ENCODE measurements at places on chromosomes 2 and 18. TPM values are rescaled to one million over a fixed set of nuclear protein-coding genes. Genes with fewer than 3 reads are reported as not detected.
A peak's percentile ranks its signal among the peaks of the same experiment; 100 is the strongest.

DNA sequence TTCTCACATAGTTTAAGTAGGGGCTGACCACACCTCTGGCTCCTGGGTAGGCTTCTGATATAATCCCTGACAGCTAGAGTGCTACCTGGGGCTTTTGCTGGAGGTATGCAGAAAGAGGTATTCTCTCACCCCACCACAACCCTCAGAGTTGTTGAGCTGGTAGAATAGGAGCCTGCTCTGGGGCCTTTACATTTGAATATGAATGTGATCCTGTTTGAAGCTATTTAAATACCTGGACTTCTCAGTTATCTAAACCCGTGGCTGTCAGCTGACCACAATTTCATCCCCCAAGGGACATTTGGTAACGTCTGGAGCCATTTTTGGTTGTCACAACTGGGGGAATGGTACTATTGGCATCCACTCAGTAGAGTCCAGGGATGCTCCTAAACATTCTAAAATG is 669.1 kb downstream of the SATB2 start:
- H3K27me3 ChIP-seq: no peaks in the 10 kb centered on the region
- DNase-seq: no peak
- H3K4me1 ChIP-seq: no peaks in the 10 kb centered on the region
- no peak overlapping the region for H3K4me3 ChIP-seq
- no peak overlapping the region for H3K27ac ChIP-seq

DNA sequence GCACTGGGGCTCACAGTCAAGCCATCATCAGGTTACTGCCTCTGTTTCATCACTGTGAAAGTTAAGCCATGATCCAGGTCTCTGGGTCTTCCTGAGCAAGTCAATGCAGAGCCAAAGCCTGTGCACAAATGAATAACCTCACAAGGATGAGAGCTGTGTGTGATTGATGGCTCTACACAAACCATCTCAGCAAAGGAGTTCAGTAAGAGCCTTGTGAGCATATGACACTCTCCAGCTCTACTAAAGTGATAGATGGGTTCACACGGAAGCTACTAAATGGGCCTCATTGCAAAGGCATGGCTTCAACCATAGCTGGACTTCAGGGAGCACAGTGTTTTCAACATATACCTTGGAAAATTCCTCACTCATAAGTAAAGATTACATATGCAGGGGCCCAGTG is 101.5 kb downstream of the AFF3 start:
- H3K36me3 ChIP-seq: no peaks in the 10 kb centered on the region
- no peak overlapping the region for H3K4me3 ChIP-seq
- no peak for DNase-seq

DNA sequence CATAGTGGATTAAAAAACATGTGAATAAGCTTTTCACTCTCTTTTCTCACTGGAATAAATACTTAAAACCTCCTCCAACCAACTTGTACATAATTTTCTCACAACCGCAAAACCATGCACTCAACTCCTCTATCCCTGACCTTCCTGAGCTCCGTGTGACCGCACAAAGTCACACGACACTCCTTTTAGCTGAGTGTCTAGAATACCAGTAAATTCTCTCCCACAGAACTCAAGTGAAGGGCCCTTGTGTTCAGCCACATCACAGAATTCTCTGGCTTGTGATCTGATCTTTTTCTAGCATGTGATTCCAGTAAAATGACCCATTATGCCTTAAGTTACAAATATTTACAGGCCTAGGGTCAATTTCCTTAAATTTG is 91.2 kb upstream of the ARL4C start:
- no peak overlapping the region for H3K27ac ChIP-seq
- H3K4me1 ChIP-seq: no peaks in the 10 kb centered on the region
- H3K4me3 ChIP-seq: no peak overlapping the region
- no peaks in the 10 kb centered on the region for H3K36me3 ChIP-seq

DNA sequence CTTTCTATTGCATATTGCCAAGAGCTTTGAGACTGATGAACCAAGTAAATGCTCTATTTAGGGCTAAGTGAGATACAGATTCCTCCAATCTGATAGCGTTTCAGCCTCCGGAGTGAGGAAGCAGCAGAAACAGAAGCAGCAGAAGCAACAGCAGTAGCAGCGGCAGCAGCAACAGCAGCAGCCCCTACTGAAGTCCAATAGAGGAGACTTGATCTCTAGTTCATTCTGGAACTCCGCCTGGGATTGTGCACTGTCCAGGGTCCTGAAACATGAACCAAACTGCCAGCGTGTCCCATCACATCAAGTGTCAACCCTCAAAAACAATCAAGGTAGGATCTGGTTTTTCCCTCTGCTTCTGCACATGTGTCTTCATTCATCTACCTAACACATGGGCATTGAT is at the start of gene DPP10:
Gene DPP10 (plus strand): TSS at position 132 of the 400 bp plus-strand sequence.
- H3K27ac ChIP-seq: no peak within 1 kb of the TSS
- no peak within 1 kb of the TSS for H3K4me3 ChIP-seq
- no peaks in the 10 kb centered on the region for H3K36me3 ChIP-seq
- peak; percentile 31 for DNase-seq

The DSG3 gene
- 1.4 TPM for total RNA-seq

The PTPN4 gene
- 19.5 TPM for total RNA-seq

All from osteoblast (primary cell).